ENCODE measurements at places on chromosomes 3 and 15. TPM values are rescaled to one million over a fixed set of nuclear protein-coding genes. Genes with fewer than 3 reads are reported as not detected.

DNA sequence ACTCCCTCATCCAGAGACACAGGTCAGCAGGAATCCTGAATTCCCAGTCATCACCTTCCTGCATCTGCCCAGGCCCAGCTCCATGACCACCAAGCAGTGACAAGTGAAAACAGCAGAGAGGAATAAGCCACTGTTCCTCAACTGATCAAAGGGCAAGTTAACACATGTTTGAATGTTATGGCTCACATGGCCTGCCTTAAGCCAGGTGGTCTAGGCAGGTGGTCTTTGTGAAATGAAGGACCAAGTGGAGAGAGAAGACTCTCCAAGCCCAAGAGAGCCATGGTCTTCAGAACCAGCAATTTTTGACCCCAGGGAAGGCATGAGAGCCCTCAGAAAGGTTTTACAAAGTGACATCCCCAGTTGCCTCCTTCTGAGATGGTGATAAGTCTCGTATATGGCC is 161.8 kb downstream of the EPHB1 start:
- H3K27me3 ChIP-seq: no peaks in the 10 kb centered on the region
- H3K4me3 ChIP-seq: no peak overlapping the region
- no peak overlapping the region for H3K27ac ChIP-seq
- no peak for DNase-seq
- H3K4me1 ChIP-seq: no peaks in the 10 kb centered on the region

DNA sequence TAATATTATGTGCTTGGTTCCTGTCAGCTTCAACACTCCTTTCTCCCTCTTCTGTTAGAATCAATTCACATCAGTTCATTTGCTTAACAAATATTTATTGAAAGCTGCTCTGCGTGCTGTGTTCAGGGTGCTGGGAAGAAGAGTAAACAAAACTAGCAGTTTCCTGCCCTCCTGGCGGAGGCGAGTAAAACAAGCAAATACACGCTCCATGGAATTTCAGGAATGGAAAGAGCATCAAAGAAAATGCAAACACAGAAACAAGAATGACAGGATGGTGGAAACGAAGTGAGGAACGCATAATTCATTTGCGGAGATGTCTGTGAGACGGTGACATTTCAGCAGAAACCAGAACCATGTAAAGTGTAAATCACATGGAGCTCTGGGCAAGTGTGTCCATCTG is 49.4 kb upstream of the SPTSSB start:
- peaks cover 12% of the 10 kb centered on the region for H3K4me1 ChIP-seq
- no peaks in the 10 kb centered on the region for H3K27me3 ChIP-seq
- no peak overlapping the region for H3K4me3 ChIP-seq
- H3K27ac ChIP-seq: no peak overlapping the region
- no peak for DNase-seq

DNA sequence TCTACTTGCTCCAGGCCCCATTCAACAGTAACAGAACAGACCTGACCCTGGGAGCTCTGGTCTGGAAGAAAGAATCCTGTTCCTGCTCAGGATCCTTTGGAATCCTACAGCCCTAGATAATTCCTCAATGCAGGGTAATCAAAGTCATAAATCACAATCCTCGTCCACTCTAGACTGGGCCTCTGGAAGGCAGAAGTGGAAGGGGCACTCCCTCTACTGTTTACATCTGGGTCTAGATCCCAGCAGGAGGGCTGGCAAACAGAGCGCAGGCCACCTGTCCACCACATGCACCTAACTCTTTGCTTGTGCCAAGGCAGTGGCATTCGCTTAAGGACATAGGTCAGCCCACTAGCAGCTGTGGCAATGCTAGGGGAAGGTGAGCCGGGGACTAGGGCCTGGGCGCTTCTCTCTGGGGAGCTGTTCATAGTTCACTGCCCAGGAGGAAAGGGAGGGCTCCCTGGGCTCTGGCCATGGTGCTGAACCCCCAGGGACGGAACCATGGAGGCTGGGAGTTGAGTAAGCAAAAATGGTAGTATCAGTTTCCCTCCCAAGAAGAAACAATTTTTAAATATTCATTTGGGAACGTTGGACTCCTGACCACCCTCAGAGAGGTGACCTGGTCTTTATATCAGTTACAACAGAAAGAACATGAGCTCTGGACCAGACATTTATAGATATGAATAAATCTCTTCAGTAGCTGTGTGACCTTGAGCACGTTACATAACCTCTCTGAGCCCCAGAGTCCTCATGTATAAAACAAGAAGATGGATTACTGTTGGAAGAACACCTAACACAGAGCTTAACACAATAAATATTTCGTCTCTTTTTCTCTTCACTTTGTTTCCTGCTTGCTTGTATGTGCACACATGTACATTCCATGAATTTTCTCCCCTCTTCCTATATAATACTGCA is 90.2 kb downstream of the NTRK3 start:
- no peaks in the 10 kb centered on the region for H3K36me3 ChIP-seq
- no peaks in the 10 kb centered on the region for H3K27me3 ChIP-seq
- no peak for DNase-seq
- H3K4me1 ChIP-seq: no peaks in the 10 kb centered on the region
- no peak overlapping the region for H3K4me3 ChIP-seq
- no peak overlapping the region for H3K27ac ChIP-seq

DNA sequence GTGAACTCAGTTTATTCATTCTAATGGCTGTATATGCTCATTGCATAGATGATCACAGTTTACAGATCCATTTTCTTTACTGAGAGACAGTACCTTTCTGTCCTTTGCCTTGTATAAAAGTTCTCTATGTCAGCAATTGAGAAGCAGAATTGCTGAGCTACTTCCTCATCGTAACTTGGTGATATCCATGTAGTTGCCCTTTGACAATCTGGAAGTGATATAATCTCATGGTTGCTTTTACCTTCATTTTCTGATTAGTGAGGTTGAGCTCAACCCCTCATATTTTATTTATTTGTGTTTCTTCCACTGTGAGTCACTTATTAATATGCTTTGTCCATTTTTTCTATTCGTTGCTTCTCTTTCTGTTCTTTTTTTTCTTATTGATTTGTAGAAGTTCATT is 696.5 kb downstream of the AGBL1 start:
- H3K4me1 ChIP-seq: no peaks in the 10 kb centered on the region
- no peak overlapping the region for H3K27ac ChIP-seq
- no peaks in the 10 kb centered on the region for H3K36me3 ChIP-seq
- H3K27me3 ChIP-seq: no peaks in the 10 kb centered on the region
- no peak overlapping the region for H3K4me3 ChIP-seq

DNA sequence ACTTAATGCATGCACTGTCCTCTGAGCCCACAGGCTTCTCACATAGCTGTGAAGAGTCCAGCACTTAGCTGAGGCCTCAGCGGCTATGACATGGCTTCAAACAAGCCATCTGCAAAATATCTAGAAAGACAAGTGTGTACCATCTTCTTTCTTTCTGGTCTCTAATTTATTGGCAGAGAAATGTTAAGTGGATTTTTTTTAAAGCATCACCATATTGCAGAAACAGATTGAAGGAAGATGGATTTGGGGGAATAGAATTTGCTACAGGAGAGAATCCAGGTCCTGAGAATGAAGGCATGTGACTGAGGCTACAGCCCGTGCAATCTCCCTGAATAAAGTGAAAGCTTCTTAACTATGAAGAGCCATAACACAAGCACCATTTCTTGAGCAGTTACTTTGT is 567.3 kb downstream of the PDCD6IP start:
- H3K27ac ChIP-seq: no peak overlapping the region
- H3K36me3 ChIP-seq: no peaks in the 10 kb centered on the region
- no peak overlapping the region for H3K4me3 ChIP-seq

DNA sequence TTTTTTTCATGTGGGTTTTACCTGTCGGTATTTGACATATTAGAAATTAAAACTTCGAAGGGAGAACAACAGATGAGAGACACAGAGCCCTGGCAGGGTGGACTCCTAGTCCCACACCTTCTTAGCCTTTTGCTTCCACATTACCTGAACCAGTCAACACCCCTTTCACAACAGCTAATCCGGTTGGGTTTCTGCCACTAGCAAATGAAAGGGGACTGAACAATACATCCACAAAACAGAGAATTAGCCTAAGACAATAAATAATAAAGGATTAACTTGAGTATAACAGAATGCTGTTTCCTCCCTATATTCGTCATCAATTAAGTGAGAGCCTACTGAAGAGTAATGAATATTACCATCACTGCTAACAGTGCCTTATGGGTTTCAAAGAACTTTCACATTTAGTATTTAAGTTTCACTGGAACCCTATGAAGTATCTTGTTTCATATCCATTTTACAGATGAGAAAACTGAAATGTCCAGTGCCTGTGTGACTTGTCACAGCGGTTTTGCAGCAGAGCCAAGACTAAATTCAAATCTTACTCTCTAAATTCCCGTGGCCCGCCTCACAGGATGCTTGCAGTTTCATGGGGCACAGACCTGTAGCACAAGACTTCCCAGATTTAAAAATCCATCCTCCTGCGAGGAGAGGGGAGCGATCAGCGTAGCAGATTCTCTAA is 1.0 kb upstream of the RAB8B start:
- no peak for DNase-seq
- H3K4me1 ChIP-seq: peaks cover 64% of the 10 kb centered on the region
- H3K4me3 ChIP-seq: peak overlapping the region; percentile 83
- H3K36me3 ChIP-seq: no peaks in the 10 kb centered on the region
- no peaks in the 10 kb centered on the region for H3K27me3 ChIP-seq

DNA sequence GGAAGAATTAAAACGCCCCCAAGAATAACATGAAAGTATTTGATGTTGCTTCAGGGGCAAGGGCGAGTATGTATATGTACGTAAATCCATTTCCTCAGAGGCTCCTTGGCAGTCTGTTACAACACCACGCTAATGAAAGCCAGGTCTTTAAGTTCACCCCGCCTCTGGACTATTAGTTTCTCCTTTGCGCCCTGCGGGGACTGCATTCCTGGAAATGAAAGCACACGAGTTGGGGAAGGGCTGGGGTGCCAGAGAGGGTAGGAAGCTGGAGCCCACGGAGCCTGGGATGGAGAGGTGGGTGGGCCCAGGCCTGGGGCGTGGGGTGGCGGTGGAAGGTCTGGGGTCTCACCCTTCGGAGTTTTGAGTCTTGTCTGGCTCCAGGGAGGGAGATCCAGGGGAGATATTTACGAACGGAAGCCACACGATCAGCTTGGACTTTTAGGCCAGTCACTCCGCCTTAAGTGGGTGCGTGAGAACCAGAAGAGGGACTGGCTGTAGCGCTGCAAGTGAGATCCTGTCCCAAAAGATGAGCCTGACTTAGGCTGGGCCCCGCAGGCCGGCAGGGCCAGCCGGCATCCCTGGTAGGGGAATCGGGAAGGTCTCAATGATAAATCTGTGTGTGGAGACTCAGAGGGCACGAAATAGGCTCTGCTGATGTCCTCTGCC is 1.6 kb upstream of the PLCL2 start:
- H3K4me3 ChIP-seq: no peak overlapping the region
- H3K27me3 ChIP-seq: peaks cover 4% of the 10 kb centered on the region
- no peaks in the 10 kb centered on the region for H3K36me3 ChIP-seq
- DNase-seq: no peak
- no peak overlapping the region for H3K27ac ChIP-seq

GRCh38 chr3:126350502-126351085 is 6.6 kb downstream of the KLF15 start:
- H3K27me3 ChIP-seq: no peaks in the 10 kb centered on the region
- H3K36me3 ChIP-seq: peaks cover 8% of the 10 kb centered on the region
- no peak overlapping the region for H3K4me3 ChIP-seq
- peaks cover 2% of the 10 kb centered on the region for H3K4me1 ChIP-seq
- no peak for DNase-seq

DNA sequence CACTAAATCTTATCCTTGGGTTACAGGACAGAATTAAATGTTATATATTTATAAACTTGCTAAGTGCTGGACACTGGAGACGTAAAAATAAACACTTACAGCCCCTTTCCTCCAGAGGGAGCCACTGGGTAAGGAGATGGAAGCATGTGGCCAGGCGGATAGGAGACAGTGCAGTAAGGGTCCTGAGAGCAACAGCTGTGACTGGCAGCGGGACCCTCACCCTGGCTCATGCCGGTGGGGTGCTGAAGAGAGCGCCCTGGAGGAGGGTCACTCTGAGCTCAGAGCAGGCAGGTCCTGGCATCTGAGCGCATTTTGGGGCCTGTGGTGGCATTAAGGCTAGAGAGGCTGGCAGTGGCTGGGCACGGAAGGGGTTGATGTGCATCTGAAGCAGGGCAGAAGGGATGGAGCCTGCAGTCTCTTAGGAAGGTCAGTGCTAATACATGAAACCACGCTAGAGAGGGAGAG is 16.0 kb downstream of the SEC61A1 start:
- H3K36me3 ChIP-seq: peaks cover 72% of the 10 kb centered on the region
- H3K27ac ChIP-seq: no peak overlapping the region

GRCh38 chr3:59006634-59007517 is 42.9 kb downstream of the CFAP20DC start:
- H3K4me3 ChIP-seq: no peak overlapping the region
- peaks cover 15% of the 10 kb centered on the region for H3K4me1 ChIP-seq
- peak overlapping the region; percentile 80 for H3K27ac ChIP-seq
- no peak for DNase-seq

CHRM5 gene
- not detected for total RNA-seq

SNURF gene
- total RNA-seq: not detected

All from esophagus squamous epithelium (tissue), 5 donors.